NCI-H524 treated with DMSO at 0.1 percent for 48 hours (cell line): ENCODE measurements at places on chromosomes 7 and 10.

DNA sequence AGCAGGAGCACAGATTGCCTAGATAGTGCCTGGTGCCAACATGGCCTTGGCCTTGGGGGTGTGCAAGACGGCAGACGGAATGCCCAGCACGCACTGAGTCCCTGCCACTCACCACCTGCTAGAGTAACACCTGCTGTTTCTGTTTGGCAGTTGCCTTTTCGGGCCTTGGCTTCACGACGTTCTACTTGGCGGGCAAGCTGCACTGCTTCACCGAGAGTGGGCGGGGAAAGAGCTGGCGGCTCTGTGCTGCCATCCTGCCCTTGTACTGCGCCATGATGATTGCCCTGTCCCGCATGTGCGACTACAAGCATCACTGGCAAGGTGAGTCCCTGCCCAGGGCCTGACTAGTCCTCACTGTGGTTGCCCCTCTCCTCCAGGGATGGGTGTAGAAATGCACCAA lies 118.0 kb downstream of the PLPP4 start:
- no peak for DNase-seq

DNA sequence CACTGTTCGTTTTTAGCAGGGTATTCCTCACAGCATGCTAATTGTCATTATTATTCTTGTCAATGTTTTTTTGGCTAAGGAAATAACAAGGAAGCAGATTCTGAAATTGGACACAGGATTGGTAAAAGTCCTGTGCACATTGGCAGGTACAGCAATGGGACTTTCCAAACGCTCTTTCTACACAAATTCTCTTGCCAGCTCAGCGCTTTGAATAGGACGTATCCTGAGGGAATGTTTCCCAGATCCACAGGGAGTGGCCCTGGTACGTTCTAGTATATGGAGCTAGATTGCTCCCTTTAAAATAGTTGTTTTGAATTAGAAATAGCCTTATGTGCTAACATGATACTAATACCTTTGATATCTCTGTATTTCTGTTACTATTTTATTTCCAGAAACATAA lies 82.8 kb upstream of the GRB10 start:
- DNase-seq, result no peak

DNA sequence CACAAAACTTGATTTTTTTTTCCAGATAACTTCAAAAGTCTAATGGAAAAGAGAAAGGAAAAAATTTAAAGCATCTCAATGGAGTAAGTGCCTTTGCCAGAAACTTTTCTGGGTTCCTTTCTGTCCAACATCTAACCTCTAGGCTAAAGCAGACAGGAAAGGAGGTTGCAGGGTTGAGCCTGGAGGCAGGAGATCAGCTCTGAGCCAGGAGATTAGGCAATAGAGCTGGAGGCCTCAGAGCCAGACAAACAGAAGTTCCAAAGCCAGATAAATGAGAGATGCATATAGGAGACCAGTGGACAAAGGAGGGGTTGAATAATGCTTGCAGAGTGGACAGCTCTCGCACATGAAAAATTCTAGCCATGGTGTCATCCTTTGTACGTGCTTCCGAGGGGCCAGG lies 42.9 kb downstream of the CHN2 start:
- DNase-seq, result no peak

- DNase-seq, result no peak
These were observed 86.8 kb upstream of the RSU1 start for GRCh38 chr10:16904049-16904448.

DNA sequence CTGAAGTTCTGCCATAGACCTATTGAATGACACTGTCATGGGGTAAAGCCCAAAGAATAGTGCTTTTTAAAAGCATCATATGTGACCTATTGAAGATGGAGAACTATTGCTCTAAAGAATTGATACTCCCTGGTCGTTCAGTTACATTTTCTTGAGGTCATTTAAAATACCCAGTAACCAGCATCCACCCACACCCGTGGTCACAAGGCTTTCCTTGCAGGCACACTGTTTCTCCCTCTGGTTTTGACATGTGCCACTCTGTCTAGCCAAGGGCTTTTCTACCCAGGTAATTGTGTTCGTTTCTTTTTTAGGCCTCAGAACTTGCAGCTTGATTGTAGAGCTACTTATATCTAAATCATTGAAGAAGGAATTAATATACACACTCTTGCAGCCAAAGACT lies 68.3 kb upstream of the LYZL2 start:
- no peak for DNase-seq

- DNase-seq, result no peak
These were observed 8.9 kb upstream of the LYZL1 start for GRCh38 chr10:29279779-29280487.

GRCh38 chr10:33416691-33417090 lies 82.2 kb upstream of the NRP1 start:
- no peak for DNase-seq

DNA sequence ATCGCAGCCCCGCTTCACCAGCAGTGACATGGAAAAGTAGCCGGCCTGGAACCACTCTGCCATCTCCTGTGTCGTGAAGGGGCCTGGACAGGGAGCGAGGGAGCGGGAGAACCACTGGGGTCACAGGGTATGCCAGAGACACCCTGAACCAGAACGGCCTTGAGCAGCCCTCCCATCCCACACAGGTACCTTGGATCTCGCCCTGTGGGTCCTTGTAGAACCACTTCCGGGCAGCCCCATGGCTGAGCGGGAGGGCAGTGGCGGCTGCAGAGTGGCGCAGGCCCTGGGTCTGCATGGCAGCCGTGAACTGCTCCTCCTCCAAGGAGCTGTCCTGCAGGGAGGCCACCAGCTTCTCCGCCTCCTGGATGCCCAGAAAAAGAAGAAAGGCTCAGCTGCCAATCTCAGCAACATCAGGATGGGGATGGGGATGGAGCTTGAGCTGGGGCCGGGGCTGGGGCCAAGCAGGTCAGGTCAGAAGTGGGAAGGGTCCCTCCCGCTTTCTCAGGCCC lies 9.5 kb downstream of the GIGYF1 start:
- no peak for DNase-seq

GRCh38 chr10:115539142-115539762 lies 446.1 kb downstream of the ATRNL1 start:
- no peak for DNase-seq

DNA sequence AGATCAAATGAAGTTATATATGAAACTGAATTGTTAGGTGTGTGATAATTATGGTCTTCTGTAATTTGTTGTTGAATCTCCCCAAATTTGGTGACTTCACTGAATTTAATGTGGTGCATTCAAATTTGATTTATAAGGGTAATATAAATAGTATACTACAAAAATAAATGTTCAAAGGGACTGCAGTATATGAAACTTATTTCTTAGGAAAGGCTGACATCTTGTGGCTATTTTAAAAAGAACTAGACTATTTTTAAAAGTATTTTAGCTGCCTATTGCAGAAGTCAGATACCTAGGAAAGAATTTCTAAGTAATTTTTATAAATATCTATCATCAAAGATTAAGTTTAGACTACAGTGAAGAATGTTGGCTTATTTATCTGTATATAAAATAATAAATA lies 36.6 kb downstream of the ATRNL1 start:
- DNase-seq, result no peak

GRCh38 chr7:16652888-16653287 lies 6.9 kb downstream of the BZW2 start:
- DNase-seq, result no peak

- DNase-seq, result peak; percentile 35
These were observed 209.2 kb downstream of the SNX10 start for GRCh38 chr7:26500749-26501352.

GRCh38 chr10:106910666-106911065 lies 253.8 kb downstream of the SORCS1 start:
- no peak for DNase-seq

- no peak for DNase-seq
These were observed 24.1 kb downstream of the SEMA3D start for GRCh38 chr7:85162721-85163120.

- no peak for DNase-seq
These were observed 74.3 kb downstream of the NKX6-2 start for GRCh38 chr10:132711613-132712121.

DNA sequence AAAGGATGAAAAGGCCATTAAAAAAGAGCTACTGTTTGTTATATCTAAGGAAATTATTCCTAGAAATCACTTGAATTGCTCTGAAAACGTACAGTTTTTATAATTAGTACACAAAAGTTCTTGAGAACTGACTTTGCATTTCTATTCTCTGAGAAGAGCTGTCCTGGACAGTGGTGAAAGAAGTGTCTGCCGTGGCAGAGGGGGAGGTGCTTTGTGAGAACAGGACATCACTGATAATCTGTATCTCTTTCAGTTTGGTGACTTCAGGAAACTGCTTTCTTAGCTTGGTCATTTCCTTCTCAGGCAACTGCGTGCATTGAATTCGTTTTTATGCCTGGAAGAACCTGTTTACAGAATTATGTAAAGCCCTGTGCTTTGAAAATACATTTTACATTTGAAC lies 52.1 kb downstream of the POLL start:
- DNase-seq, result no peak

- no peak for DNase-seq
These were observed 31.1 kb downstream of the DAGLB start for GRCh38 chr7:6416516-6417145.

- no peak for DNase-seq
These were observed 94.7 kb upstream of the PRSS58 start for GRCh38 chr7:142352543-142352942.
